ENCODE measurements at places on chromosomes 1 and 21. TPM values are rescaled to one million over a fixed set of nuclear protein-coding genes. Genes with fewer than 3 reads are reported as not detected.

The SPATA1 gene
- total RNA-seq, result 2.7 TPM

The DPT gene
- total RNA-seq, result not detected

The IVL gene
- not detected for total RNA-seq

The COL6A1 gene
- total RNA-seq, result 1.6 TPM

The KPRP gene
- not detected for total RNA-seq

The GPR25 gene
- total RNA-seq, result not detected

The CIART gene
- 1.0 TPM for total RNA-seq

The TRABD2B gene
- not detected for total RNA-seq

The RBP7 gene
- total RNA-seq, result not detected

The GPR61 gene
- 0.31 TPM for total RNA-seq

The FAM78B gene
- not detected for total RNA-seq

The GBP7 gene
- 0.12 TPM for total RNA-seq

The ADAMTS5 gene
- total RNA-seq, result not detected

The PPFIA4 gene
- total RNA-seq, result 6.5 TPM

The CFAP141 gene
- not detected for total RNA-seq

The PPIAL4G gene
- 0.12 TPM for total RNA-seq

The PTP4A2 gene
- 263 TPM for total RNA-seq

The AMY1A gene
- not detected for total RNA-seq

The AADACL3 gene
- not detected for total RNA-seq

The LAMC2 gene
- not detected for total RNA-seq

The PDZK1 gene
- not detected for total RNA-seq

The AGMAT gene
- 15.9 TPM for total RNA-seq

The CCDC185 gene
- not detected for total RNA-seq

The LEFTY1 gene
- 0.22 TPM for total RNA-seq

The CBS gene
- total RNA-seq, result 113 TPM

Measured in activated naive CD4-positive, alpha-beta T cell treated with anti-CD3 and anti-CD28 coated beads for 36 hours (primary cell).